ENCODE measurements at places on chromosomes 1 and 21.

GRCh38 chr1:94970783-94971182 is 43.9 kb upstream of the CNN3 start:
- DNase-seq = no peak

DNA sequence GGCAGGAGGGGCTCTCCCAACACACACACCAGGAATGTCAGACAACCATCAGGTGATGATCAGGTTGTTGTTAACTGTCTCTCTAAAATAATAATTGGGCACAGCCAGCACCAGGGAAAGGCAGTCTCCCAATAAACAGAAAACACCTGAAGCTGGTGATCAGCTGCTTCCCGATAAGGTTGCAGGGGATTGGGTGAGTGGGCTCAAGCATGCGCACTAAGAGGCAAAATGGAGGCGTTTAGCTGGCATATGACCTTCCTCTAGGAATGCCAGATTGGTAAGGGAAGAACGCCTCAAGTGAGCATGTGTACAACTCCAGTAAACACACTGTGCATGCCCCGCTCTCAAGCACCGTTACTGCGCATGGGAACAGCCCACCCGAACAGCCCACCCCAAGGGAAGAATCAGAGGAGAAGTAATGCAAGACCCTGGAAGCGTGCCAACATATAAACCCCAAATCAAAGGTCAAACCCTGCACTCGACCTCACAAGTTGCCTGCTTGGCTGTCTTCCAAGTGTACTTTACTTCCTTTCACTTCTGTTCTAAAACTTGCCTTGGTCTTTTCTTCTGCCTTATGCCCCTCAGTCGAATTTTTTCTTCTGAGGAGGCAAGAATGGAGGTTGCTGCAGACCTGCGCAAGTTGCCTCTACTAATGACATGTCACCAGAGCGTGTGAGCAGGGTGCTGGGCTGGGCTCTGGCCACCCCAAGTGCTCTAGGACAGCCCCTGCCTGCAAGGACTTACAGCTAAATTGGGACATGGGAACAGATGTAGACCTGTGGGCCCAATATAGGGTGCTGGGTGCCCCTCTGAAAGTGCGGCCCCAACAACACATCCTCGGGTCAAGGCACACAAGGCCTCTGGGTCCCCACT is 200.8 kb downstream of the RHOU start:
- DNase-seq = no peak

DNA sequence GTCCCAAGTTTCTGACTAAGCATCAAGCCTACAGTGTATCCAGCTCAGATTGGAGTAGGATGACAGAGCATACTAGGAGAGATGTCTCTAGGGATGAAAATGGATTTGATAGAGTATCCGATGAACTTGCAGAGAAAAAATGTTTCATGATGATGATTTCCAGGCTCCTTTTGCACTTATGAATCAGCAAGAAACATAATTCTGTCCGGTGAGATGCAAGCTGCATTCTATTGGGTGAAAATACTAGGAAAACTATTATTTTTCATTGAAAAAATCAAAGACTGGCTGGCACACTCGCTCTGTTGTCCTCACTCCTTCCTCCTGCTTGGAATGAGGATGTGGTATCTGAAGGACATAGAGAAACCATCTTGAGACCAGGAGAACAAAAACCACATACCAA is 35.4 kb upstream of the RAB3GAP2 start:
- no peak for DNase-seq

DNA sequence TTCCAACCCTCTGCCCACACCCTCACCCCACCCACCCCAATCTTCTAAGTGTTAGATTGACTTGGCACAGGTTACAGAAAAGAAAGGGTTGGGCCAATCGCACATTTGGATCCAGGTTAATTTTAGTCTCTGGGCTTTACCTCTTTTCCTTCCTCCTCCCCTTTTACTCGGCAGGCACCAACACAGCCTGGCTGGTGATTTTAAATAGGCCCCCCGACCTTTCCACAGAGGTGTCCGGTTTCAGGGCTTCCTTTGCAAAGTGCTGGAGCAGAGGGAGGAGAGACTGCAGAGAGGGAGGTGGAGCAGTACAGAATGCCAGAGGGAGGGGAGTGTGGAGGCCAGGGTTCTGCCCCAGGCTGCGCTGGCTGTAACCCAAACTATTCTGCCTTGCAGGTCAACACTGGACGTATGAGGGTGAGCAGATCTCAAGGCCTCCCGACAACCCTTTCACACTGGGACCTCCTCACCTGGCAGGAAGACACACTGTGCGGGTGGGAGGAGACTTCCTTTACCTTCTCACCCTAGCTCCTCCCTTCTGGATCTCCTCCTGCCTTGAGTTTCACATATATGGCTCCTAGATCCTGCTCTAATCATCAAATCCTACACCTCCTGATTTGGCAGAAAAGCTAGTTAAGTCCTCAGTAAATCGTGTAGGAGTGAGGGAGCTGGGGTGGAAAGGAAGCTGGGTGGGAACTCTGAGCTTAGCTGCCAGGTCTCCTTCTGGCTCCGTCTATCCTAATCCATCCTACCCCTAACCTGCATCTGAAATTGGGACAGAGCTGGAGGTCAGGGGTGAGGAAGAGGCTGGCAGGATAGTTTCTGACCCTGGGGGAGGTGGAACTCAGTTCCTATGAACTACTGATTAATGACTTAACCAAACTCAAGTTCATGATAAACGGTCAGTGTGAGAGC is 2.4 kb downstream of the CA14 start:
- no peak for DNase-seq

DNA sequence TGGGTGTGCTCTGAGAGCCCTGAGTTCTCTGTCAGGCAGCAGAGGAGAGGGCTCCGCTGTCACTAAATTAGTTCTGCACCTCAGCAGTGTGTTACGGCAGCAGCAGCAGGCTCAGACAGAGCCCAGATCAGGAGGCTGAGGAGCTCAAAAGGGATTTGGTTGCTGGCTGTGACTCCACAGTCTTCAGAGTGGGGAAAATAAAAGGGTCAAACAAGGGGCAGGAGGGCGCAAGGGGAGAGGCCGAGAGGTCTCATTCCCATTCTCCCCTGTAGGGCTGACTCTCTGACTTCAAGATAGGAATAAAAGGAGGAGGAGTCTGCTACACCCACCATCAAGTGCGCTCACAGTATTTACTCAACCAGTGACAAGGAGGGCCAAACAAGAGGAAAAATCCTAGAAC is 9.2 kb upstream of the SLC45A3 start:
- no peak for DNase-seq

- DNase-seq = no peak
These were observed 15.6 kb upstream of the PLEKHG5 start for GRCh38 chr1:6507037-6507428.
